ENCODE measurements at places on chromosomes 4 and X.

GRCh38 chr4:146478009-146478408 is 43.7 kb downstream of the SLC10A7 start:
- DNase-seq, result no peak

- DNase-seq, result no peak
Measured at GRCh38 chr4:2696423-2696822, 59.7 kb downstream of the TNIP2 start.

- no peak for DNase-seq
Measured at GRCh38 chr4:8435656-8436121, 4.8 kb downstream of the ACOX3 start.

GRCh38 chr4:7660176-7661039 is 225.7 kb upstream of the PSAPL1 start:
- no peak for DNase-seq

DNA sequence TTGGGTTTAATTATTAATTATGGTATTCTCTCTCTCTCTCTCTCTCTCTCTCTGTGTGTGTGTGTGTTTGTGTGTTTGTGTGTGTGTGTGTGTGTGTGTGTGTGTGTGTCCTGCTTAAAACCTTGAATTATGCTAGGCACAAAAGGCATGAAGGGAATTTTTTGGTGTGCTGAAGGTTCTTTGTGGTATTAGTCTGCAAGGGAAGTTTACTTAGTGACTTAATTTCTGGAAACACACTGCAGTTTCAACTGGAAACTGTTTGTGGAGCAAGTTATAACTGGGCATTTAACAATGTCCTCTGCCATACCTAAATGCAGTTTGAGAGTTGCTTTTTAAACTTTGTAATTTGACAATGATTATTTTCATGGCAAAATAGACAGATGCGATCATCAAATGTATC is 111.7 kb downstream of the FRMPD4 start:
- DNase-seq, result no peak

DNA sequence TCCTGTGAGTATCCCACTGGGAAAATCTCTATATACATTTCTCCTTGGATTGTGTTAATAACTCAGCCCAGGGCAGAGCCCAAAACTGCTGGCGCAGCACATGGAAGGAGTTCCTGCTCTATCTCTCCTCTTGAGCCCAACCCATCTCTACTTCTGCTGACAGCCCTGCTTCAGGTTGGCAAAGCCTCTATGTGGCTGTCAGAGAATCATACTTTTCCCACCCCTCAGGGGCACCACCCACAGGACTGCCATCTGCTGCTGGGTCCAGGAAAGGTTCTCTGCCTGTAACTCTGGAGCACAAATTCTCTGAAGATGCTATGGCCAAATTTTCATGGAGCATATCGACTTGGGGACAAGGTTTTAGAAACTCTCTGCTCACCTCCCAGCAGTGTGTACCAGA is 278.5 kb upstream of the EMCN start:
- no peak for DNase-seq

GRCh38 chr4:131441004-131441688 is 1707.9 kb upstream of the PCDH10 start:
- no peak for DNase-seq

DNA sequence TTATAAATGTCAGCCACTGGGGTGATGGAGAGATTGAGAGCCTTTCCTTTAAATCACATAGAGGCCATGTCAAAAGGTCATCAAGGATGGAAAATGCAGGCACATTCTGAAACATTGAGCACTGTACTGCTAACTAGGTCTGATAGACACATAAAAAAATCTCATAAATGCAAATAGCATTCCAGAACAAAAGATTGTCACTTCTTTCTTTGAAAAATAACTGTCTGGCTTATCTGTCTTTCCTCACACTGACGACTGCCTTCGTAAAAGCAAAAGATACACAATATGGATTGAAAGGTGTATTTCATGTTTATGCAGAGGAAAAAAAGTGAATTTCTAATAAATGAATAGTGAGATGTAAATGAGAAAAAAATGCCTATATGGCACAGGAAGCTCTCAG is 59.9 kb downstream of the PABPC4L start:
- no peak for DNase-seq

GRCh38 chr4:44914223-44914622 is 187.9 kb upstream of the GNPDA2 start:
- no peak for DNase-seq

- peak; percentile 44 for DNase-seq
Measured at GRCh38 chr4:10354225-10354624, 103.0 kb downstream of the ZNF518B start.

GRCh38 chrX:106955004-106955772 is 35.0 kb downstream of the CLDN2 start:
- no peak for DNase-seq

GRCh38 chr4:180500154-180500553 is 1743.0 kb upstream of the TENM3 start:
- DNase-seq, result no peak

GRCh38 chr4:74714611-74715130 is 79.7 kb downstream of the BTC start:
- no peak for DNase-seq

DNA sequence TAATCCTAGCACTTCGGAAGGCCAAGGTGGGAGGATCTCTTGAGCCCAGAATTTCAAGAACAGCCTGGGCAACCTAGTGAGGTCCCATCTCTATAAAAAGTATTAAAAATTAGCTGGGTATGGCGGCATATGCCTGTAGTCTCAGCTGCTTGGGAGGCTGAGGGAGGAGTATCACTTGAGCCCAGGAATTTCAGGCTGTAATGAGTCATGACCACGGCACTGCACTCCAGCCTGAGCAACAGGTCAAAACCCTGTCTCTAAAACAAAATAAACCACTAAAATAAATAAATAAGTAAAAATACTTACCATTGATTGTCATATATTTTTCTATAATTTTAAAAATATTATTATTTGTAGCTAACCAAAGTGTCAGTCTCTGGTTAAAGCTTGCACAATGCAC is 315.6 kb upstream of the SMIM31 start:
- no peak for DNase-seq

DNA sequence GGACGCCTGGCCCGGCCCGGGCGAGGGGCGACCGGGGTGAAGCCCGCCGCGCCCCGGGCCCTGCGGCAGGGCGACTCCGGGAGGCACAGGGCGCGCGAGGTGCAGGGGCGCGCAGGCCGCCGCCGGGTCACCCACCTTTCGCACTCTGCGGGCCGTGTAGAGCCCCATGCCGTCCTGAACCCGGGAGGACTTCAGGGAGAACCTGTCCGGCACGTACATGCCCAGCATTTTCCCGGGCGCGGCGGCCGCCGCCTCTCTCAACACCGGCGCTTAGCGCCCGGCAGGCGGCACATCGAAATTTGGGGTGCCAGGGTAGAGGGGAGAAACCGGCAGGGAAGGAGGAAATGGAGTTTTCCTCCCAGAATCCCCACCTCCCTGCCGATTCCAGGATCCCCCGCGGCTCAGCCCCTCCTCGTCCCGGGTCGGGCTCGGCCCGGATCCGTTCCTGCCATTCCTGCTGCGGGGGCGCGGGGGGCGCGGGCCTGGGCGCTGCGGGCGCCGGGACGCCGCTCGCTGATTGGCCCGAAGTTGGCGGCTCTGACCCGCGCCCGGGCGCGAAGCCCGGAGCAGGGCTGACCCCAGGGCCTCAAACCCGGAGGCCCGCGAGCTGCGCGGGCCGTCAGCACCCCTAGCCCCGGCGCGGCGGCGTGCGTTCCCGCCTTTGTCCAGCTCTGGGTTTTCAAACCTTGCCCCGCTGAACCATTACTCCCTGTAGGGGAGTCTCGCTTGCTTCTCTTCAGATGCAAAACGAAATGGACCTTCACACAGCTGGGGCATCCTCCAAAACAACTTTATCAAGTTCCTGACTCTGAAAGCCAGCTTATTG is at the start of gene PRDM5:
Gene PRDM5, minus strand, starts transcription at position 346 of the 826 bp plus-strand sequence. Its CDS starts 118 bp downstream, at position 228.
- peak; percentile 59 for DNase-seq

- DNase-seq, result no peak
Measured at GRCh38 chr4:48197643-48198237, 63.7 kb upstream of the TXK start.

- DNase-seq, result no peak
Measured at GRCh38 chr4:47010347-47010911, 17.0 kb upstream of the GABRA4 start.

- no peak for DNase-seq
Measured at GRCh38 chr4:181536811-181537434, 706.3 kb upstream of the TENM3 start.

DNA sequence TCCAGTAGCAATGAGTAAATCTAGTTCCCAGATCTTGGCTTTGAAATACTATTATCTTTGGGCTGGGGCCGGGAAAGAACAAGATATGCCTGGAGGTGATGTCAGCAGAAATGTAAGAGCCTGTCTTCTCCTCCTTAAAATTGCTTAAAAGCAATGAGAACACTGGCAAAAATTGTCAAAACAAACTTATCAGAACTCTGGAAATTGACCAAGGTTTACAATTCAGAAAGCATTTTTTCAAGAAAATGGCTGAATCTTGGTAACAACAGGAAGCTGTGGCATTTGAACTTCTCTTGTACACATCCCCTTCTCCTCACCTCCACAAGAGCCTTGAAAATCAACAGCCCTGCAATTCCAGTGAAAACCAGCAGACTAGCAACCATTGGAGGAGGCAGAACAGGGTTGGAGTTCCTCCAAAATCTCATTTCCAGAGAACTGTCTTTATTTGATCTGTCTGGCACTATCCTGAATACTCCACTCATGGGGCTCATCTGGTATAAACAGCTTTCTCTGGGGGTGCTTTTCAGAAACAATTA is 13.5 kb downstream of the TIMP1 start:
- no peak for DNase-seq

DNA sequence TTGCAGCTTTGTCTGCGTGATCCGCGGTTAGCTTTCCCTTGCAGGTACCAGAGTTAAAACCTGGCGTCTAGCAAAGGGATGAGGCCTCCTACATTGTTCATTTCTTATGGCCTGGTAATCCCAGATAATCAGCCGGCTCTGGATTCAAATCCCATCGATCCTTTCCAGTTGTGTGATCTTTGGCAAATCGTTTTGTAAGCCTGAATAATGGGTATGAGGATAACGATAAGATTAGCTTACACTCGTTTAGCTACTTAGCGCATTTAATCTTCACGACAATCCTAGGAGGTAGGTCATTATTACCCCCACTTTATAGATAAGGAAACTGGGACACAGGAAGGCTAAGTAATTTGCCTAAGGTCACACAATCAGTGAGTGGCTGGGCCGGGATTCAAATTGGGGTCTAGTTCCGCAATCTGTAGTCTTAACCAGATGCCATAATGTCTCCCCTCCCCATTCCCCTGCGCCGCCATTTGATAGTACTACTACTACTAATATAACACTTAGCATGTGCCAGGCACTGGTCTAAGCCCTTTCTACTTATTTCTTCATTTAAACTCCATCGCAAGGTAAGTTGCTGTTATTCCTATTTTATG is 1.7 kb upstream of the UBA1 start:
- no peak for DNase-seq

GRCh38 chr4:38983291-38983690 is 48.9 kb downstream of the TMEM156 start:
- DNase-seq, result no peak

DNA sequence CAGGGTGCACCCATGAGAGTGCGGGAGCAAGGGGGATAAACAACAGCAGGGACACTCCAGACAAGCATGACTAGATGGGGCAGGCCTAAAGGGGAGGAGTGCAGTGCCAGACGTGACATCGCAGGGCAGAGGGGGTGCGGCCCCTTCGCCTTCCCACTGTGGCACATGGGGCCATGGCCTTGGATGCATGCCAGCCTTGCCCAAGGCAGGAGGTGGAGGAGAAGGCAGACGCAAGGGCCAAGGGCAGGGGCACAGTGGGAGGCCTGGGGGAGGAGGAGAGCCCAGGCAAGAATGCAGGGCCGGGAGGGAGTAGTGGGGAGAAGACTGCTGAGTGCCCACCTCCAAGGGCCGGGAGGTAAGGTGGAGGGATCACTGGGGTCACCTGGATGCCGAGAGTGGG is 21.6 kb downstream of the PNMA6E start:
- no peak for DNase-seq

GRCh38 chr4:73450398-73451004 is 14.5 kb downstream of the AFP start:
- DNase-seq, result peak; percentile 92

DNA sequence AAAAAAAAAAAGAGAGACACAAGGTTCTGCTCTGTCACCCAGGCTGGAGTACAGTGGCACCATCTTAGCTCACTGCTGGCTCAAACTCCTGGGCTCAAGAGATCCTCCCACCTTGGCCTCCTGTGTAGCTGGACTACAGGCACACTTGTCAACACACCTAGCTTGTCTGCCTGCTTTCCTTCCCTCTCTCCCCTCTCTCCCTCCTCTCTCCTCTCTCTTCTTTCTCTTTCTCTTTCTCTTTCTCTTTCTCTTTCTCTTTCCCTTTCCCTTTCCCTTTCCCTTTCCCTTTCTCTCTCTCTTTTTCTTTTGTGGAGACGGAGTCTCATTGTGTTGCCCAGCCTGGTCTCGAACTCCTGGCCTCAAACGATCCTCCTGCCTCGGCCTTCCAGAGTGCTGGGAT is 132.1 kb downstream of the DIPK2B start:
- no peak for DNase-seq

DNA sequence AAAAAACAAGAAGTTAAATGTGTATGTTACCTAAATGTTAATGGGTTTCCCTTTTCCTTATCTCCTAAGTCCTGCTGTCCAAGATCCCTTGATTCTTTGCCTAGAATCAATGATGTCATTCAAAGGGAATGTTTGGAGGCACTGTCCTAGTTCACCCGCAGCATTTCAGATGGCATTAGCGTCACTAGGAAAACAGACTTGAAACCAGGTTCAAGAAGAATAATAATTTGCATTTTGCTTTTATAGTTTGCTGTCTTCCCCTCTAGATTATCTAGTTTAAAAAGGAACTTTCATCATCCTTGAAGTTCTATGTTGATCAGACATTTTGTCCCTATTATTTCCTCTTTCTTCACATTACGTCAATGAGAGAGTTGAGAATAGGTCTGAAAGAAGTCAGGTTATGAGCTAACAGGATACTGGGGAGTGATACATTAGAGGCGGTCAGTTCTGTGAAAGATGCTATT is 234.1 kb upstream of the PGRMC2 start:
- no peak for DNase-seq

DNA sequence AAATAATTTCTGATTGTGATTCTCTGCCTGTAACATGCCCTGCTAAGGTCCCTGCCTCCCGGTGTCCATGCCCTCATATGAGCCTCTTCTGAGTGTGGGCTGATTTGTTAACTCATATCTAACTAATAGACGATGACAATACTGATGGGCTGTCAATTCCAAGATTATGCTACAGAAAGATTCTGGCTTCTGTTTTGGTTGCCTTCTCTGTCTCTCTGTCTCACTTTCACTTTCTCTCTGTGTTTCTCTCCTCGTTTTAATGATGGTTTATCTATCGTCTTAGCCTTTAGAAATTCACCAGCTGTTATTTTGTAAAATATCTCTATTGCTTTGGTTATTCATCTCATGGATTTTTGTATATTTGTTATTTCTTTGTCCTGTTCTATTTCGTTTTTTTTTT is 312.5 kb upstream of the ANXA10 start:
- no peak for DNase-seq

- DNase-seq, result no peak
Measured at GRCh38 chr4:162727766-162728165, 438.9 kb downstream of the NAF1 start.

DNA sequence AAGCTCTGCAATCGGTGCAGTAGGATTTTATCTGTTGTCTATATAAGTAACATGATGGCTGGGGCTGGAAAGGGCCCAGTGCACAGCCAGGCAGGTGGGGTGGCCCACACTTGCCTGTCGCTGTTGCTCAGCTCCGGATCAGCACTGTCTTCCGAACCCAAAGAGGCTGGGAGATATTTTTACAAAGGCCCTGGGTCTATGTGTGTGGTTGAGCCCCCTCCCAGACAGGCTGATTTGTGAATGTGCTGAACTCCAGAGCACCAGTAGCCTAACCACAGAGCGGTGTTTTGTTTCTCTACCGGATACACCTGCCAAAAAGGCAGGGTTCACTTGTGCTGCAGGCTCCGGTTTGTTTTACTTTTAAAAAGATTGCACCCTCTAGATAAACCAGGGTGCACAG is 33.5 kb upstream of the CHRNA9 start:
- no peak for DNase-seq
